Glutamatergic neuron (in vitro differentiated cells): ENCODE measurements at places on chromosomes 5 and 9. TPM values are rescaled to one million over a fixed set of nuclear protein-coding genes. Genes with fewer than 3 reads are reported as not detected.

DNA sequence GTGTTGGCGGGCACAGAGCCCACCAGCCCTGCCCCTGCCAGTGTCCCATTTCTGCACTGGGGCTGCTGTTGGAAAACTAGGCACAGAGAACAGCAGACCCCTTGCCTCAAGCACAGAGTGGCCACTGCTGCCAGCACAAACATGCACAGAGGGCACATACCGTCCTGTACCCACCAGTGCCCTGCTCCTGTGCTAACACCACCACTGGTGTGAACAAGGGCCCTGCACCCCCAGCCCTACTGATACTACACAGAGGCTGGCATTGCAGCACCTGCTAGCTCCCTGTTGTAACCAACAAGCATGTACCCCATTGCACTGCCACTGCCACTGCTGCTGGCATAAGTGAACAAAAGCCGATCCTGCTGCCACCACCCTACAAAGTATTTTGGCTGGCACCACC, 348.0 kb upstream of the MPDZ start:
- DNase-seq: no peak

DNA sequence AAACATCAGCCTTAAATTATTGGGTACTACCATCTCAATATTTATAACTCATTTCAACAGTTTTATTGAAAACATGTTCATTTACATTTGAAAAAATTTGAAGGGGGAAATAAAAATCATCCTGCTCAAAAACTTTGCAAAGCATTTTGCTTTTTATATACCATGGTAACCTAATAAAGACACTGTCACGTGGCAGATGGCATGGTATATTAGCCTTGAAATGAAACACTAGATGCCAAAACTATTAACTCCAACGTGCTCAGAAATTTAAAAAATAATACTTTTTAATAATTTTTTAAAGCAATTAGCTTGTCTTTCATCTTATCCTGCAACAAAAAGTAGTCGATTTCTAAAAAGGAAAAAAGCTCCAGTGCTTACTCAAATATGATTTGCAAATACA, 88.6 kb upstream of the NFIB start:
- no peak for DNase-seq

DNA sequence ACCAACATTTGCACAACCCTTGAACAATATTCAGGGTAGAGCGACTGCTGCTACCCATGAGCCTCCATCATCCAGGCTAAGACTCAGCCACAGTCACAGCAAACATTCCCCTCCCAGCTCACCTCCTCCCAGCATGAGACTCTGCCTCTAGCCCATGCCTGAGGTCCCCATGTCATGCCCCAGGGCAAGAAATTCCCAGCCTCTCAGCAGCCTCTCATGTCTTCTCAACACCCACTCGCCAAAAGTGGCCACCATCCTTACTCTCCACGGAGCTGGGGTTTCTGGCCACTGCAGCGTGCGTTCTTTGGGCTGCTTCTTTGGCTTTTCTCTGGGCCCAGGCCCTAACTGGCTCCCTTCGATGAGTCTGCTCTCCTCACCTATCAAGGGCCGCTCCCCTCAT, 82.2 kb downstream of the NSUN2 start:
- no peak for DNase-seq

- no peak for DNase-seq
These were observed 406.9 kb downstream of the KDM4C start for GRCh38 chr9:7164440-7165330.

KCNIP1 gene
- total RNA-seq: 0.47 TPM

GRCh38 chr9:107016383-107016782, 153.4 kb downstream of the ZNF462 start:
- no peak for DNase-seq

DNA sequence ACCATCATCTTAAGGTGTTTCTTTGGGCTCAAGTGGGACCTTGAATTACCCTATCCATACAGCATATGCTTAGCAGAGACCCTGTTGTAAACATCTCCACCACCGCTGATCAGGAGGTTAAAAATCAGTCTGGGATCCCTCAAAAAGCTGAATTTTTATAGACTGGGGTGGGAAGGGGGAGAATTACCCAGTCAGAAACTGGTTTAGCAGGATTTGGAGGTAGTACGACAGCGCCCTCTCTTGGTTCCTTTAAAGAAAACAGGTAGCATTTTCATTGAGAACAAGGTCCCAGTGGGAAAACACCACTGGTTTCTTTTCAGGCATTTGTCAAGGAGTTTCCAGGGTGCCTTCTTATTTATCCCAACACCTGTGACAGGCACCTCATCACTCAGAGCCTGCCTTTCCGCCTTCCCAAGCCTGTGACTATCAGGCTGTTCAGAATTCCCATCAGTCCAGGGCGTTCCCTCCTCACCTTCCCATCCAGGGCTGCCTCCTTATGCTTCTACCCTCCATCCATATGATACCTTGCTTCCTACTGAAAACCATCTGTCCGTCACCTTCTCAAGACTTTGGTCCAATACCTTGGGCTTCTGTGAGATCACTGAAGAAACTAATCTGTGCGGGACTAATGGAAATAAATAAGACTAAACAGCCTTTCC, 203.8 kb upstream of the RAI14 start:
- DNase-seq: no peak

DNA sequence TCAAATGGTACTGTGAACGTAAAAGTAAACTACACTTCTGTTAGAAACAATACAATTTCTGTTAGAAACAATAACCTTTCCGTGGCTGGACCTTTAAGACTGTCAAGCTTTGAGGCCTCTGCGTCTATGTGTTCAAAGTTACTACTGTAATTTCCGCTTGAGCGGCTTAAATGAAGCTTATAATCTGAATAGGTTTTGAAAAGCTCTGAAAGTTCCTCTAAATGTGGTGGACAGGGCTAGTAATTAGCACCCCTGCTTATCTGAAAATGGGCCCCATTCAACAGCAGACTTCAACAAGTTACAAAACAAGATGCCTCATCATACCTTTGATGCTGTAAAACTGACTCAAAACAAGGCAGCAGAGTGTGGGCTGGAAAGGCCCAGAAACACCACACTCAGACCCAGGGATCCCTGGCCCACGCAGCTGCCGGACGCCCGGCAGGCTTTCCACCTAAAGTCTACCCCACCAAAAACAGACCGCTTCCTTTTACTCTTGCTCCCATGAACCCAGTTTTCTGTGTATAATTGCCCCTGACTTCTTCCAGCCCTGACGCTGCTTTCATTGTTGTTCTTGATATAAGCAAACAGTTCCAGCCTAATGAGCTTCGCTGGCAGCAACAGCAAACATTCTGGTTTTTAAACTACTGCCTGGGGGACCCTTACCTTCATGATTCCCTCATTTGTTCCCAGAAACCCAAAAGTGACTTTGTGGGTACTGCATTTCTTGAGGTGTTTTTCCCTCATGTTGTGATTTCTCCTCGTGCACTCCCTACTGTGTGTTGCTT, 66.7 kb downstream of the TLE1 start:
- DNase-seq: no peak

GRCh38 chr5:13946111-13946510, 1.6 kb upstream of the DNAH5 start:
- no peak for DNase-seq

NAIP gene
- 32.5 TPM for total RNA-seq

DNA sequence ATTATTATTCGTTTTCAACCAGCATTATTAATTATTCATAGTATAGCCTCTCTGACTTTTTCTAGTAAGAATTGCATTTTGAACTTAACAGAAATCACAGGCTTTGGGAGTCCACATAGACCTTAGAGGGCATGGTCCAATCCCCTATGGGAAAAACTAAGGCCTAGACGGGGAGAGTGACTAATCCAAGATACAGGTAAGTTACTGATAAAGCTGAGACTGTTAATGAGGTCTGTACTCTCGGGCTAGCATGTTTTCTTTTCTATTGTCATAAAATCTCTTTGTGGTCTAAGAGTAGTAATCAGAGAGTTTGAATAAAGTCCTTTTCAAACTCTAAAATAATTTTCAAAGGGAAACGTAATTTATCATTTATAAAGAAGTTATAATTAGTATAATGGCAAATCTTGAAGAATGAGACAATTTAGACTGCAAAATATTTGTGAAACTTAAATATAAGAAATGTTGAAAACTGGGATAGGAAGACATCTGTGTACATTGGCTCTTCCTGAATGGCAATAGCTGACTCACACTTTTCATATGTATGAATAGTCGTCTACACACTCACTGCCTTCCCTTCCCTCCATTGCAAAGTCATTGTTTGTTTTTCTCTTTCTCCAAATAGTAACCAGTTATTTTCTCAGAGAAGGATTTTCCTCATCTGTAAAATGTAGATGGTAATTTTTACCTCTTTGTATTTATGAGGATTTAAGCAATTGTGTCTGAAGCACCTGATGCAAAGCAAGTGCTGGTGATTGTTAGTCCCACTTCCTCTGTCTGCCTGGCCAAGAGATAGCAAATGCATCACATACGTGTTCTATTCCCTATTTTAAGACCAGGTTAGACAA, 207.9 kb upstream of the CD180 start:
- no peak for DNase-seq

GRCh38 chr5:174236070-174236469, 190.6 kb downstream of the NSG2 start:
- no peak for DNase-seq

VPS13A gene
- total RNA-seq: 43.2 TPM

DNA sequence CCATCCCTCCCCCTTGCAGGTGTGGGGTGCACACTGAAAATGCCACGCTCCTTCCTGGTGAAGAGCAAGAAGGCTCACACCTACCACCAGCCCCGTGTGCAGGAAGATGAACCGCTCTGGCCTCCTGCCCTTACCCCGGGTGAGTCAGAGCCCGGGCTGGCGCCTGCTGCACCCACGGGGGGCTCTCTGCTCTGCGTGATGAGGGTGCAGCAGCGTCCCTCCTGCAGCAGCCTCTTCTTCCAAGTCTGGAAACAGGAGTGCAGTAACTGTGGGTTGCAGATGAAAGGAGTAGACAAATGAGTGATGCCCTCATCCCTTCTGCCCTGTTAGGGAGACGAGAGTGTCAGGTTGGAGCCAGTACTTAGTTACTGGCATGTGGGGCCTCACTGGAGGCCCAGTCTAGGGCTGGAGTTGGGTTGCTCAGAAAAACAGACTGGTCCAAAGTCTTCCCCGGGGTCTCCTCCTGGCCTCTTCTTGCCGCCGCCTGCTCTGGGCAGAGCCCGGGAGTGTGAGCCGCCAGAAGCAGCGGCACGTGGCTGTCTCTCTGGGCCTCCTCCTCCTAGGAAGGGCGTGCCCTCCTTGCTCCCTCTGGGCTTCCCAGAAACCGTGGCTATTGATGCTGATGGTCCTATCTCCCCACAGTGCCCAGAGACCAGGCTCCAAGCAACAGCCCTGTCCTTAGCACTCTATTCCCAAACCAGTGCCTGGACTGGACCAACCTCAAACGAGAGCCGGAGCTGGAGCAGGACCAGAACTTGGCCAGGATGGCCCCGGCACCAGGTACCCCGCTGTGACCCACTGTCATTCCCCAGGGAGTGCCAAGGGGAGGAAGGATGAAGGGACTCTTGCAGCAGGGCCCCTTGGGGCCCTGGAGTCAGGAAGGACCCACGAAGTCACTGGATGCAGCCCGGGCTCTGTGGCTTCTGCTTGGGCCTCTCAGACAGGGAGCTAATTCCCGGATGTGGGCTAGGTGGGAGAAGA, 8.4 kb downstream of the GFI1B start:
- DNase-seq: no peak

HCN1 gene
- 0.56 TPM for total RNA-seq

DNA sequence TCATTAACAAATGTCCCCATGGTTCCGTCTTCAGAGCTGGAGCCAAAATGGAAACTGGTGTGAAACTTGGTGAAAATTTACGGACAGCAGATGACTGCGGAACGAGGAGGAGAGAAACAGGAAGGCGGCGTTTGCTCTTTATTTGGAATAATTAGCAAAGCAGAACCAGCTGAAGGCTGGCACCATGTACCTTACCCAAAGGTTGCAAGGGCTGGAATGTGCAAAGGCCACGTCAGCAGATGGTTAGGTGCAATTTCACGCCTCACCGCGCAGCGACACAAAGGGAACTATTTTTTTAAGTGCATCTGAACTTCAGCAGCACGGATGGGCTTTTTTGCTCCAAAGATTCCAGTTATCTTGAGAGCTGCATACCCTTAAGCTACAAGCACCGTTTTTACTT, 127.4 kb downstream of the COL23A1 start:
- no peak for DNase-seq

GRCh38 chr9:18493451-18493993, 19.6 kb downstream of the ADAMTSL1 start:
- no peak for DNase-seq

SLC1A1 gene
- total RNA-seq: 0.10 TPM

PCDHGB5 gene
- total RNA-seq: 9.3 TPM

DNA sequence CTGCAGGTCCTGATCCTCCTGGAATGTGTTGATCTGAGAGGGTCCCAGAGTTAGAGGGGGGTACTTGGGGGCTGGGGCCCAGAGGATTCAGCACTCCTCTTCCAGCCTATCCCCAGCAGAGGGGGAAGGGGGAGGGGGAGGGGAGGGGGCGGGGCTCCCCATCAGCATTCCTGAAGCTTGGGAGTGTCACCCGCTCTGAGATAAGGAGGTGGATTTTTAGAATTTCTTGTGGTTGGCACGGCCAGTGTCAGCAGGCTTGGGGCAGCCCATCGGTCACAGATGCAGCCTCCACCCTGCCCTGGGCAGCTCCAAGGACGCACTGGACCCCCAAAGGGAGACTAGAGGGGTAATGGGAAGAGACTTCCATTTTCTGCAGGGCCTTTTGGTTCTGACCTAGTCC, 5.3 kb downstream of the FGF18 start:
- no peak for DNase-seq

PAPPA gene
- 10.5 TPM for total RNA-seq

DNA sequence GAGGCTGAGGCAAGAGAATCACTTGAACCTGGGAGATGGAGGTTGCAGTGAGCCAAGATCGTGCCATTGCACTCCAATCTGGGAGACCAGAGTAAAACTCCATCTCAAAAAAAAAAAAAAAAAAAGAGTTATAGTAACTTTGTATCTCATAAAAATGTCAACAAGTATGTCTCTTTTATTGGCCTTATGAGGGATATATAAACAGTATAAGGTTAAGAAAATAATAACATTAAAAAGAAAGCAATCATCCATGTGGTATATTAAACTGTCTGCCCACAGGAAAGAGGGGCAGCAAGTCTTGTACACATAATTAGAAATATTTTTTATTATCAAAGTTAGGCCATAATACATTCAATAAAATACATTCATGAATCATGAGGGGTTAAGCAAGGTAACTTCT, 259.4 kb upstream of the KLF9 start:
- no peak for DNase-seq

GRCh38 chr5:100644185-100644584, 109.0 kb downstream of the FAM174A start:
- no peak for DNase-seq

DNA sequence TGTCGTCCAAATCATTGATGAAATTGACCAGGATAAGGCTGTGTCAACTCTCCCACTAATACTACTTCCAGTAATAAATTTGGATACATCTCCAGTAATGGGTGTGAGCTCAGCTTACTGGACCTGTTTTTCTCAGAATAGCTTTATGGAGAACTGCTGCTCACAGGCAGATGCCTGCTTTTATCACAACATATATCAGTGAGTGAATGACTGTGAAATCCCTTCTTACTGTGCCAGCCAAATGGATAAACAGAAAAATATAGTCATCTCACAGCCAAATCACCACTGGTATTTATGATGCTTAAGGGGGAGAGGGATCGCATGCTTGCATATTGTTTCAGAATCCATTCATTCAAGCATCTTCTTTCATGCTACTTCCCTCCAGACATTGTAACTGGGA, 148.4 kb upstream of the PAPPA start:
- no peak for DNase-seq

TJP2 gene
- total RNA-seq: 6.0 TPM

GRCh38 chr5:41967401-41967800, 42.3 kb downstream of the FBXO4 start:
- no peak for DNase-seq
